ENCODE measurements at places on chromosomes 6 and 20.

GRCh38 chr6:72819609-72820008 is 197.7 kb downstream of the KCNQ5 start:
- no peak for DNase-seq

DNA sequence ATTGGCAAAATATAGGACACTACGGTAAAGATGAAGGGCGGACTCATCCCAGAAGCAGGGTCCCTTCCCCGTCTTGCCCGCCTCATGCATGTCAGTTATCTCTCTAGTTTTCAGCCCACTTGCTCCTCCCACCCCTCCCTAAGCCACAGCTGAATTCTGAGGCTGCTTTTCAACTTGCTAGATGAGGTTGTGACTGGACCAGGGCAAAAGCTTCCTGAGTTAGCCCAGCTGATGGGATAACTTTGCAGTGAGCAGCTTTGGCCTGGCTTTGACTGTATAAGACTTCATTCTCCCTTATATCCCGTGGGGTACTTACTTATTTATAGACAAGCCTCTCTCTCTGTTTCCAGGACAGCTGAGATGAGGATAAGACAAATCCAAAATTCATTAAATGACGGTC is 23.2 kb downstream of the GHRH start:
- no peak for DNase-seq

- DNase-seq = no peak
Measured at GRCh38 chr20:4117158-4117740, 101.9 kb upstream of the RNF24 start.

GRCh38 chr6:169099411-169100202 is 154.0 kb downstream of the THBS2 start:
- peak; percentile 72 for DNase-seq

GRCh38 chr20:4161401-4162251 is 146.3 kb upstream of the RNF24 start:
- DNase-seq = no peak

DNA sequence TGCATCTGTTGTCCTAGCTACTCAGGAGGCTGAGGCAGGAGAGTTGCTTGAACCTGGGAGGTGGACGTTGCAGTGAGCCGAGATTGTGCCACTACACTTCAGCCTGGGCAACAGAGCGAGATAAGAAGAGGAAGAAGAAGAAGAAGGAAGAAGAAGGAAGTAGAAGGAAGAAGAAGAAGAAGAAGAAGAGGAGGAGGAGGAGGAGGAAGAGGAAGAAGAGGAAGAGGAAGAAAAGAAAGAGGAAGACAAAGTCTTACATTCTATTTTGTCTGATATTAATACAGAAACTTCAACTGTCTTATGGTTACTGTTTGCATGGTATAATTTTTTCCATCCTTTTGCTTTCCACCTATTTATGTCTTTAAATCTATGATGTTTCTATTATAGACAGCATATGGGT is 7.2 kb upstream of the NELFCD start:
- no peak for DNase-seq

DNA sequence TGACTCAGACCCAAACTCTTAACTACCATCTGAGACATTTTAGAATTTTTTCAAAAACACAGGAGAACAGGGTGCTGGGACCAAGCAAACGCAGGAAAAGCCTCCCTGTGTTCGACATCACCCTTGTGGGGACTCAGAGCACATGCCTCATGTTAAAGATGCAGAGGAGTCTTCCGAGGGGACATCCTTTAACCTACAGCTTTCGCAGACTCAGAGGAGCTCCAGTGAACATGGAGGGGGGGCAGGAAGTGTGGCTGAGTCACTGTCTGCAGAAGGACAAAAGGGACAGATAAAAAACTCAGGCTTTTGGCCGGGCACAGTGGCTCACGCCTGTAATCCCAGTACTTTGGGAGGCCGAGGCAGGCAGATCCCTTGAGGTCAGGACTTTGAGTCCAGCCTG is 15.1 kb downstream of the BMP7 start:
- no peak for DNase-seq

GRCh38 chr6:38188677-38189335 is 369.3 kb downstream of the ZFAND3 start:
- no peak for DNase-seq

GRCh38 chr20:8658103-8658502 is 410.8 kb upstream of the PLCB4 start:
- no peak for DNase-seq

DNA sequence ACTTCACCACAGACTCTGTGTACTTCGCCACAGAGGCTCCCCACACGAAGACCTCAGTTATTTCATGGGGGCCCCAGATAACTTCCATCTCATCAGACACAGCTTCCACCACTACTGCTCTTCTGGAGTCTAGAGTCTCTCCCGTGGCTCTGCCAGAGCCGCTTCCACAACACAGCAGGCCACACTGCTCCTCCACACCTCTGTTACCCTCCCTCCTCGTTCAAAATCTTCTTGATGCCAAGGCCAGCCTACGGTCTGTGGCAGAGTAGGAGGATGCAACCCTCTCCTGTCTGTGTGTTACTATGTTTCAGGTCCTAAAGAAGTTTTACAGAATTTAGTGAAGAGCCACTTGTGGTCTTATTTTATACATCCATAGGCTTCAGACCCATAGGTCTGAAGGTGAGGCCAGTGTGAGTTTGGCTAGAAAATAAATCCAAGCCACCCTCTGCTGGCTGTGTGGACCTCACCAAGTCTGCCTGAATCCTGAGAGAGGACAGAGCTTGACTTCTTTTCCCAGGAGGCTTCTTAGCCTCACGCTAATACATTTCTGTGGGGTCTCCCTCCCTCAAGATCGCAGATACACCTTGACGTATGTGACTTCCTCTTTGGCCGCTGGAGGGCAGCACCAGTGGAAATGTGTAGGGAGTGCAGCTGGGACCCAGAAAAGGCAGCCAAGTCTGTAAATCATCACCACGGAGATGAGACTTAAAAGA is 197.7 kb downstream of the FAXC start:
- peak; percentile 7 for DNase-seq

DNA sequence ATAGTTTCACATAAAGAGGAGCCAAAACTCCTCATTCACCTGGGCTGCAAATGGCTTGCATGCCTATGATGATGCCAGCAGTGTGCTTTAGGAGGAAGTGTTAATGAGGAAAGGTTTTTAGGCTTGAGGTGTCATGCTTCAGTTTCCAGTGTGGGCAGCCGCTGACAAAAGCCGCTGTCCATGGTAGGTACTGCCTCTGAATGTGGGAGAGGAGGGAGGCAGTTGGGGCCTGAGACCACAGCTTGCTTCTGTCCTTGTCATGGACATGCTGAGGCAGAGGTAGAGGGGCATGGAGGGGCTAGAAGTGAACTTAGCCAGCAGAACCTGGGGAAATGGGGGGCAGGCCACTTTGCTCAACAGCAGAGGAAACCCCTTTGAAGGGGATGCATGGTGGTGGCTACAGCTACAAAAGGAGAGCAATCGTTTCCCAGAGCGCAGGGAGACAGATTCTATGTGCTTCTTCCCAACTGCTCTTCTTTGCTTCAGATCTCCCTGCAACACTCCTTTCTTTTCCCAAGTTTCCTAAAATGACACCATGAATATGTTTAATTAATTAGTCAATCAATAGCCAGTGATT is 372.1 kb upstream of the CNR1 start:
- peak; percentile 9 for DNase-seq

- no peak for DNase-seq
Measured at GRCh38 chr20:4413314-4414049, 308.2 kb upstream of the PRND start.

GRCh38 chr6:150482883-150483409 is 114.1 kb downstream of the IYD start:
- DNase-seq = no peak

- DNase-seq = no peak
Measured at GRCh38 chr6:13453771-13454251, 33.6 kb downstream of the GFOD1 start.

- no peak for DNase-seq
Measured at GRCh38 chr6:53290537-53291510, 57.9 kb downstream of the ELOVL5 start.

- DNase-seq = no peak
Measured at GRCh38 chr20:61297986-61298385, 45.9 kb downstream of the CDH4 start.
